A549 treated with GW870086 at 1 μM for 4 hours (cell line): ENCODE measurements at places on chromosomes 6 and 20. TPM values are rescaled to one million over a fixed set of nuclear protein-coding genes. Genes with fewer than 3 reads are reported as not detected.

EMILIN3 gene
- total RNA-seq: 0.34 to 0.49 TPM (median 0.39 TPM) in 5 replicates

RIMS1 gene
- total RNA-seq: 0.02 TPM in 1 of 5 replicates, not detected in the others

MUC22 gene
- 0.02 TPM in 1 of 5 replicates, not detected in the others for total RNA-seq

ARFGEF3 gene
- 0.35 to 0.70 TPM (median 0.54 TPM) in 5 replicates for total RNA-seq

CCN6 gene
- not detected in 5 replicates for total RNA-seq

MTO1 gene
- total RNA-seq: 8.7 to 12.2 TPM (median 10.0 TPM) in 5 replicates

ELOVL5 gene
- 59.6 to 76.0 TPM (median 68.0 TPM) in 5 replicates for total RNA-seq

QKI gene
- 30.0 to 60.2 TPM (median 48.8 TPM) in 5 replicates for total RNA-seq

FRK gene
- 1.5 to 2.4 TPM (median 2.3 TPM) in 5 replicates for total RNA-seq

ADGB gene
- not detected in 5 replicates for total RNA-seq

TREML2 gene
- total RNA-seq: not detected in 5 replicates

MGME1 gene
- 38.5 to 45.1 TPM (median 41.4 TPM) in 5 replicates for total RNA-seq

RAET1L gene
- 0.43 to 0.93 TPM (median 0.63 TPM) in 5 replicates for total RNA-seq

TMEM217 gene
- 0.33 to 1.7 TPM (median 0.72 TPM) in 5 replicates for total RNA-seq

TMEM74B gene
- 1.9 to 3.7 TPM (median 3.3 TPM) in 5 replicates for total RNA-seq

RNF182 gene
- 3.5 to 5.1 TPM (median 4.2 TPM) in 5 replicates for total RNA-seq
